Right forelimb (tissue), 1 donor: ENCODE measurements at places on chromosomes 2 and 18.
A peak's percentile ranks its signal among the peaks of the same experiment; 100 is the strongest.

DNA sequence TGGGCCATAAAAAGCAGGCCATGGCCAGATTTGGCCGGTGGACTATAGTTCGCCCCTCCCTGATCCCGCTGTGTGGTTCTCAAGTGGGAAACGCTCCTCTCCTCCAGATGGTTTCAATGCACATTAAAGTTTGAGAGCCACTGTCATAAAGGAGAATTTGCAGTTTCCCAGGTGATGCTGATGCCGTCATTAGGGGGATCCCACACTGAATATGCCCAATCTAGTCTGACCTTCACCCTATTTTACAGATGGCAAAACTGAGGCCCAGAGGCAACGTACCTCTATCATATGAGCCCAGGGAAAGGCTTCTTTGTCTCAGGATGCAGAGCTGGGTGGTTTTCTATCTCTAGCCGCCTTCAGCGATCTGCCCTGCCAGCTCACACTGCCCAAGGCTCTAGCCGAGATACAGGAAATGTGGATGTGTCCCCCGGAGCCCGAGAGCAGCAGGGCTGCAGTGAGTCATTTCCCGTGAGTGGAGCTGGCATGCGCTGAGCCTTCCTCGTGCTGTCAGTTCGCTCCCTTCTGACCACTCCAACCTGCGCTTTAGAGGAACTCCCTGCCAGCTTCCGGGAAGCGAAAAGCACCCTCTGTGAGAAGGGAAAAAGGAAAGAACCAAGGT, 116.2 kb downstream of the SMAD7 start:
- peak; percentile 49 for DNase-seq

- DNase-seq: no peak
Measured at GRCh38 chr18:2797951-2798350, 48.9 kb upstream of the EMILIN2 start.

- no peak for DNase-seq
Measured at GRCh38 chr2:146374505-146374904, 1470.3 kb upstream of the ACVR2A start.

DNA sequence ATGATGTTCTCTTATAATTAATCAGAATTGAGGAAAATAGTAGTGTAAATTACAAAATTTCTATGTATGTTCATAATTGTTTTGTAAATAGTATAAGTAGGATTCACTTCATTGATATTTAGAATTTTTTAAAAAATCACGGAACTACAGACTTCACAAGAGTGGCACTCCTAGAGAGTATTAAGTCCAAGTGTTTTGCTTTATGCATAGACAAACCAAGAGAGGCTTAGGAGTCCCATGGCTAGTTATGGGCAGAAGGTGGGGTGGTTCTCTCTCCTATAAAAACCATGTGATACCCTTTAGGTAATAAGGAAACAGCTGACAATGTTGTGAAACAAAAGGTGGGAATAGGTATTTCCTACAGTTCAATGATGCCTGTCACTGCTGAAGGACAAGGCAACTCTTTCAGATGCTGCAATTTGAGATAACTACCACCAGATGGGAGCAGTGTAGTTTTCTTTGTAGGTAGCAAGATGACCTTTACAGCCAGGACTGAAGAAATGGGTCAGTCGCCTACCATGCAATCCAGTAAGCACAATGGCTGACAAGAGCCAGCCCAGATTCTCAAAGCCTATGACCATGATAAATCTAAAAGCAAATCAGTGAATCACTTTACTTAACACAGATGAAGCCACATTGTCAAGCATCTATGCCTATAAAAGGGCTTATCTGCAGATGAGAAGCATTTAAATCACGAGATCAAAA, 83.9 kb downstream of the AAK1 start:
- no peak for DNase-seq

DNA sequence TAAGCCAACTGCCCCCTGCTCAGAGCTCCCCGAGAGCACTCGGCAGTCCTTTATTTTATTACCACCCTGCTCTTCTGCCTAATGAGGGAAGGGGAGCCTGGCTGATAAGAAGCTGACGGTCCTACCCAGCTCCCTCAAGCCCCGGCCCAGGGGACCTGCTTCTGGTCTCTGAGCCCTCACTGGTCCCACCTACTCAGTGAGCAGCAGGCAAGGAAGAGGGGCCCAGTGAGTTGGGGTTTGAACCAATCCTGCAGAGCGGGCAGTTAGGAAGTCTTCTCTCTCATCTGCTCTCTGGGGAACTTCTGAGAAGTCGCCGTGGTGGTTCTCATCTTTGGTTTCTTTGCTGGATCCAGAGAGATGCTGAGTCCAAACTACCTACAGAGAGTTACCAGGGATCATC, 218.9 kb downstream of the NDUFA10 start:
- no peak for DNase-seq

DNA sequence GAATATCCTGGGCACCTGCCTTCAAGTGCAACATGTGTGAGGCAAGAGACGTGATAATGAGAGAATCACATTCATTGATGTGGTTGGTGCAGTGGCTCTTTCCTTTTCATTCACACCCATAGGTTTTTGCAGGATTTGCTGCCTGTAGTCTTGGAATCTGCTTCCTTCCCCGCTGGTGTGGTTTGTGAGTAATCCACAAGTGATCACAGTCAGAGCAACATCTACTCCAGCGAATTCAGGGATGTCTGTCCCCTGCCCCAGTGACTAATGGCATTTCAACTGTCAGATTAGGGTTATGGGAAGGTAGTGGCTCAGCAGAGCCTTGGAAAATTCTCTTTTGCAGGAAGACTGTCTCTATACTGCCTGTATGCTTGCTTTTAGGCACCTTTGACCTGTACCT, 225.5 kb upstream of the RBMS1 start:
- no peak for DNase-seq

DNA sequence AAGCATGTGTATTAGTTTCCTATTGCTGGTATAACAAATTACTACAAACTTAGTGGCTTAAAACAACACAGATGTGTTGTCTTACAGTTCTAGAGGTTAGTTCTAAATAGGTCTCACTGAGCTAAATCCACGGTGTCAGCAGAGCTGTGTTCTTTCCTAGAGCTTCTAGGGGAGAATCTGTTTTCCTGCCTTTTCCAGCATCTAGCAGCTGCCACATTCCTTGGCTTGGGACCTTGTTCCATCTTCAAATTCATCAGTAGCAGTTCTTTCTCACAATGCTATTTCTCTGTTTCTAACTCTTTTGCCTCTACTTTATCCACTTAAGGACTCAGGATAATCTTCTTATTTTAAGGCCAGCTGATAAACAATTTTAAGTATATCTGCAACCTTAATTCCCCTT, 32.2 kb upstream of the CREB1 start:
- no peak for DNase-seq

- DNase-seq: no peak
Measured at GRCh38 chr2:112583497-112584133, 794 bp upstream of the CHCHD5 start.

- no peak for DNase-seq
Measured at GRCh38 chr2:28449488-28450395, 46.1 kb upstream of the PLB1 start.

DNA sequence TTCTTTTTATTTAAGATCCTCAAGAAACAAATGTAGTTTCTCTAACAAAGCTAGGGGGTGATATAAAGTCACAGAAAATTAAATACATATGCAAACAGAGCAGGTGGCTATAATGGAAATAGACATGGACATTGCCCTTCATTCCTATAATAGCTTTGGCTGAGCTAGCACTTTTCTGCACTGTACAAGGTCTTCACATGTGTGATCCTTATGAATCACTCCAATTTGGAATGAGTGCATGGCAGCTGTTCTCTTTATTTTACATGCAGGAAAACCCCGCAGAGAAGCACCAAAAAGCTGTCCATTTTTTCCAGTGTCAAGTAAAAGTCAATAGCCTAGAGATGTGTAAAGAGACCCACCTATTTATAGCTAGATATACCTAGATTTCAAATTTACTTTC, 747.4 kb upstream of the SLC8A1 start:
- DNase-seq: no peak

DNA sequence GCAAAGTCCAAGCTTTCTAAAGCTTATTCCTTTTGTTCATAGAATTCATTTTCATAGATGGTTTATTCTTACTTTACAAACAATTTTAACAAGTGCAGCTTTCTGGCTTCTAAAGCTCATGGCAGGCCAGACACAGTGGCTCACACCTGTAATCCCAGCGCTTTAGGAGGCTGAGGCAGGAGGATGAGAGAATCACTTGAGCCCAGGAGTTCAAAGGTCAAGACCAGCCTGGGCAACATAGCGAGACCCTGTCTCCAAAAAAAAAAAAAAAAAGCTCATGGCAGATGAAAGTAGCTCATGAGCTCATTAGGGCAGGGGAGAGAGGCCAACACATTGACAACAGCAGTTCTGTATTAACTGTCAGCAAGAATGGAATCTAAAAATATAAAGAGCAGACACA, 28.1 kb upstream of the NPC1 start:
- no peak for DNase-seq

DNA sequence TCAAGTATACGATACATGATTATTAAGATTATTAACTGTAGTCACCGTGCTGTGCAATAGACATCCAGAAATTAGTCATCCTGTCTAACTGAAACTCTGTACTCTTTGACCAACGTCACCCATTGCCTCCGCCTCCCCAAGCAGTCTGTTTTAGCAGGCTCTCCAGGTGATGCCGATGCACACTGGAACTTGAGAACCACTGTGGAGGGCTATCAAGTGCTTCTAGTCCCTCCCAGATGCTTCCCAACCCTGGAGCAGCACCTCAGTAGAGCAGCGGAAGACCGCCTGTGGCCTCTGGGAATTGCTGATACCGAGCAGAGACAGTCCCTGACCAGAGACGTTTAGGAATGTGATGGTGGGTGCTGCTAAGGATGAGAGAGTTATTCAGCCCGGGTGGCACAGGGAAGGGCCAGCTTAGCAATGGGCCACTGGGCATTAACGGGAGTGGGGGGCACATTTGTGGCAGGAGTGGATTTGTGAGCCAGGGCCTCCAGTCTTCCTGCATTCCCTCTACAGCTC, 50.7 kb downstream of the LIPG start:
- no peak for DNase-seq

- no peak for DNase-seq
Measured at GRCh38 chr18:61898640-61899101, 5.9 kb upstream of the RNF152 start.

DNA sequence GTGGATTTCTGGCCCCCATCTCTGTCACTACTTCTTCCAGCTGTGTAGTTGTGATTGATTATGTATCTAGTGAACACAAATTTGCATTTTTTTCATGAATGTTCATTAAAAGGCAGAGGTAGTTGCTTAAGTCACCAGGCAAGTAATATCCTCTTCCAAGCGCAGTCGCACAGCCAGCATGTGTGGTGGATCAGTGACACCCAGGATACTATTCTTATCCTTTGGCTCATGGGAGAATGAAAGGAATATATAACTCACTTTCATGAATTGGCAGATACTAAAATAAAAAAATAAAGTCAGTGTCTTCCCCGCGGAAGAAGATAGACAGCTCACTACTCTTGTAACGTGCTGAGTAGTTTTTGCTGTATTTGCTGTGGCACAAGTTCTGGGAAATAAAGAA, 387.8 kb downstream of the CDH7 start:
- DNase-seq: no peak

- no peak for DNase-seq
Measured at GRCh38 chr2:44759823-44760222, 181.7 kb upstream of the SIX3 start.

GRCh38 chr2:102848366-102848839, 86.6 kb downstream of the TMEM182 start:
- peak; percentile 85 for DNase-seq

GRCh38 chr18:49591271-49591670, 29.4 kb downstream of the LIPG start:
- no peak for DNase-seq

GRCh38 chr2:64698668-64699444, 45.1 kb upstream of the SERTAD2 start:
- DNase-seq: no peak

- no peak for DNase-seq
Measured at GRCh38 chr2:227456772-227457171, 15.2 kb upstream of the AGFG1 start.

GRCh38 chr2:39466311-39466710, 29.2 kb upstream of the MAP4K3 start:
- no peak for DNase-seq

- DNase-seq: no peak
Measured at GRCh38 chr18:59026831-59027410, 112.8 kb upstream of the SEC11C start.

DNA sequence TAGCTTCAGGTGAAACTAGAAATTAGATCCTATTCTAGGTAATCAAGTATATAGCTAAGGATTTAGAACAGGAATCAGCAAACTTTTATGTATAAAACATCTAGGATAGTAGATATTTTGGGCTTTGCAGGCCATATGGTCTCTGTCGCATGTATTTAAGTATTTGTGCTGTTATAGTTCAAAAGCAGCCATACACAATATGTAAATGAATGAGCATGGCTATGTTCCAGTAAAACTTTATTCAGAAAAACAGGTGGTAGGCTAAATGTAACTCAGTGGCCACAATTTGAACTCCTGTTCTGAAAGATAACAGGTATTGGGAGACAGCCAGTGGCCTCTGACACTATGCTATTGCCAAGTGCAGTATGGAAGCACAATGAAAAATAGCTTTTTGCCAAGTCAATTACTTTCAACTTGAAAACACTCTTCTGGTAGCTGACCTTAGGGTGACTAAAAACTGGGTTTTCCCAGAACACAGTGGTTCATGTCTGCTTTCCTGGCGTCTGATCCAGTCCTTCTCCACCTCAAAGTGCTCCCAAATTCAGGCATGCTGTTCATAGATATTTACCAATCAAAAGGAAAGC, 304.7 kb upstream of the SYT4 start:
- no peak for DNase-seq

DNA sequence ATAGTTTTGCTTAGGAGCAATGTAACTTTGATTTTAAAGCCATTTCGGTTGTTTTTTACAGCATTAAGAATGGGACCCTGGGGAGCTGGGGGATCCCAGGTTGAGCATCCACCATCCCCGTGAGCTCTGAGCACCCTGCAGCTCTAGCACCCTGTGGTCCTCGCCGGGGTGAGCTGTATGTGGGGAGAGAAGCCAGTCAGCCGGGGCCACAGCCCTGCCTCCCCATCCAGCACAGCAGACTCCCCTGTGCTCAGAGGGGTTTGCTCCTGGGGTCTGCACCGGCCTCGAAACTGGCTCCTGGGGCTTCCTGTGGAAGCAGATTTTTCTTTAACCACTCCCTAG, 1.3 kb downstream of the COL6A3 start:
- DNase-seq: no peak

DNA sequence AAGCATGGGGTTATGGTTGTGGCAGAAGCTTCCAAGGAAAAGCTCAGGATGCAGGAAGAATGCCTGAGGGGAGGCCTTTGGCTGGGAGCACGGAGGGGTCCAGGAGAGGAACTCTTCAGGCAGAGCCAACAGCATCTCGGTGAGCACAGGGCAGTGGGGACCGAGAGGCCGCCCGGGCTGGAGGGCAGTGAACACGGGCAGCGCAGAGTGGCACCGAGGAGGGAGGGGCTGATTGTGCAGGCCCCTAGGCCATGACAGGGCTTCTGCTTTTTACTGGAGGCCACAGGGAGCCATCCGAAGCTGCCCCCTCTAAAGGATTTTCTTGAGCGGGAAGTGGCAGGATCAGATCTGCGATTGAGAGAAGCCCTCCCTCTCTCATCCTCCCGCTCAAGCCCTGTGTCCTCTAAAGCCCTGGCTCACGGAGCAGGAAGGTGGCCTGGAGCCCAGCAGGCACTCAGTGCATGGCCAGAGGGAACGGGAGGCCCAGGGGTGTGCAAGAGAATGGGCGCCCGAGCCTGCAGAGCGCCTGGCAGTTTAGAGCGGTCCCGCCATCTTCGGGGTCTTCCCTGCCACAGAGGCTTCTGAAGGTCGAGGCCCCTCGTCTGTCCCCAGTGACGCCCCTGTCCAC, 110.0 kb upstream of the STON1 start:
- no peak for DNase-seq

- DNase-seq: no peak
Measured at GRCh38 chr2:209591021-209591420, 167.2 kb downstream of the MAP2 start.
